AML-193 (cell line): ENCODE measurements at places on chromosomes 1 and 21.

GRCh38 chr1:54754486-54755285, 9.6 kb downstream of the PARS2 start:
- DNase-seq = no peak

DNA sequence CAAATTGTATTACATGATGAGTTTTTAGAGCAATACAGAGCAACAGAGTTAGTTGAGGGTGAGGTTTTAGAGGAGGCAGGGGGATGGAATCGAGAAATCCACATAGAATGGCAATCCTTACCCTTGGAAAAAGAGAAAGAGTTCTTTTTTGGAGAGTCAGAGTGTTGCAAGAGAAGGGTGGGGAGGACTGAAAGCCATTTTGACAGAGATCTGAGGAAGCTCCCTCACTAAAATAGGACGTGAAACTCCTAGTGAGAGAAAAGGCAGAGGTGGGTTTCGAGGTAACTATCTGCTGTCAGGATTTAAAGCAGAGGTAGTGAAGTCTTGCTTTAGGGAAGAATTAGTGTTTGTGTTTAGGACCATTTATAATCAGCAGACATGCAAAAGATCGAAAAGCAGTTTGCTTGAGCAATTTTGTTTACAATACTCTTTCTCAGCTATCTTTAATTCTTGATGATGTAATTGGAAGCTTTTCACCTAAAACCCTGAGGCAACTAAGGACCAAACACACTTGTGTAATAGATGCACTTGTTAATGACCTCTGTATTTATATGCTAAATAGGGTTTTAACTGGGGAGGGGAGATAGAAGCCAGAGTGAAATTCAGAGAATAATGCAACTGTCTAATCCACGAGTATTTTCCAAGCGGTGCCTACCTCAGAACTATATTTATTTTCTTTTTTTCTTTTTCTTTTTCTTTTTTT, 20.0 kb downstream of the ADAMTS5 start:
- DNase-seq = no peak

- DNase-seq = no peak
These were observed 166.9 kb downstream of the IER5 start for GRCh38 chr1:181255270-181255929.

- DNase-seq = no peak
These were observed 185.8 kb downstream of the PCP4 start for GRCh38 chr21:40053007-40053406.

GRCh38 chr1:186699519-186699918, 19.3 kb upstream of the PTGS2 start:
- DNase-seq = no peak

DNA sequence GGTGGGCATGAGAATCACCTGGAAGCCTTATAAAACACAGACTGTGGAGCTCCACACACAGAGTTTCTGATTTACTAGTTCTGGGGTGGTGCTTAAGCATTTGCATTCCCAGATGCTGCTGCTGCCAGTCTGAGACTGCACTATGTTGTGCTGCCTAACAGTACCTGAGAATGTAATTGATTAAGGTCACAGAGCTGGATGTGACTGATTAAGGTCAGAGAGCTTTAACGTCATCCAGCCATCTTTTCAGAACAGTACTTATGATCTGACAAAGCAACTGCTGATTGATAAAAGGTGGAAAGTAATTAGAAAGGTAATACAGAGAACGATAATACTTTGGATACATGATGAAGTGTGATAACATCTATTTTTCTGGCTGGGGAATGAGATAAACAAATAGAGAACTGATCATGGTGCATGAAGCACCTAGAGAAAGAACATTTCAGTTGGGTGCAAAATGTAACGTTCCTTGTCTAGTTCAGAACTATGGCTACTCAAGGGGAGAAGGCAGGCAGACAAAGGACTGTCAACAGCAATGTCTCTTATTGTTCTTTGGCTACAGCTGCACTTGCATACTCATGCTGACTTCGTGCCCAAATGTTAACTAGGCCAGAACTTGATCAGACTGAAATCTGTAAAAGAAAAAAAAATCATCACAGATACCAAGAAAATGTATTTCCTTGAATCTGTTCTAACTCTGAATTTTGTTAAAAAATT, 3.7 kb upstream of the UCK2 start:
- no peak for DNase-seq

DNA sequence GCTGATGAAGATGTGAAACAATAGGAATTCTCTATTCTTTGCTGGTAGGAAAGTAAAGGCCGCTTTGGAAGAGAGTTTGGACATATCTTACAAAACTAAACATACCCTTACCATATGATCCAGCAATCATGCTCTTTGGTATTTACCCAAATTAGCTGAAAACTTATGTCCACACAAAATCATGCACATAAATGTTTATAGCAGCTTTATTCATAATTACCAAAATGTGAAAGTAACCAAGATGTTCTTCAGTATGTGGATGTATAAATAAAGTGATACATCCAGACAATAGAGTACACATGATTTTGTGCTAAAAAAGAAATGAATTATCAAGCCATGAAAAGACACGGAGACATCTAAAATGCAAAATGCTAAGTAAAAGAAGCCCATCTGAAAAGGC, 98.7 kb upstream of the SLC35F3 start:
- DNase-seq = no peak

DNA sequence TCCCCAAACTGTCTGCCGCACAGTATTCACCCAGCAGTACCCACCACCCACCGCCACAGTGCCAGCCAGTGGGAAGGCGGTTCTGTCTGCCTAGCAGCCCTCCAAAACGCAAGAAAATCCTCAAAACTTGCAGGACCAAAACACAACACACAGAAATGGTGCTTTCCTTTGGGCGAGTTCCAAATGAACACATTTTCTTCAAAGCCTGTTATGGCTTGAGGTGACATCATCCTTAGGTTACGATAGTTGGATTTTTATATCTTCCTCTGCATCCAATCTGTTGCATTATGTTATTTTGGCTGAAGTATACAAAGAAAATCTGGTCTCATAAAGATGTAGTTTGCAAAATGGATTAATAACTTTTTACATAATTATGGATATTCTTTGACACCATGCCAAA, 8.4 kb upstream of the SPRR3 start:
- DNase-seq = no peak

GRCh38 chr1:25837262-25837875, 17.6 kb downstream of the MTFR1L start:
- DNase-seq = peak; percentile 7
